ENCODE measurements at places on chromosomes 12 and 14. TPM values are rescaled to one million over a fixed set of nuclear protein-coding genes. Genes with fewer than 3 reads are reported as not detected.

The KRT74 gene
- total RNA-seq: not detected

The CLEC2A gene
- not detected for total RNA-seq

GRCh38 chr14:20331053-20331613 is 1.9 kb downstream of the CCNB1IP1 start:
- no peak for DNase-seq

GRCh38 chr12:124319368-124320050 is 24.6 kb downstream of the RFLNA start:
- no peak for DNase-seq

DNA sequence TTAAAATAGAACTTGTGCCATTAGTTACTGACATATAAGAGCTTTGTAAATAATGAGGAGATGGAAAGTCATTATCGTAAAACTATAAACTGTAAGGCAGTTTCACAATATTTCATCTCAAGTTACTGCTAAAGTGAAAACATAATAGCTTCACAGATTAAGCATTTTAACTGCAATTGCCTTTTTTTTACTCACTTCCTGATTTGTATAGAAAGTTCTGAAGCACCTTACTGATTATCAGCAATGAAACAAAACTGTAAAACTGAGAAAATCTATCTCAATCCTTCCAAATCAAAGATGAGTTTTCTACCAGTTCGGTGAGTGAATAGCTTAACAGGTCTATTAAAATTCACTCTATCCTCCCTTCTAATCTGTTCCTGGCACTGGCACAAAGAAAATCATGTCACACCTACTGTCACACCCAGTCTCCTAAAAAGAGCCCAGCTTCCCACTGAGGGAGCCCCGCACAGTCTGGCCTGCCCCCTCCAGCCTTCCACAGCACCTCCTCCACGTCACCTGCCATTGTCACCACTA is 161.4 kb upstream of the ABCD2 start:
- no peak for DNase-seq

- DNase-seq: no peak
Observed at GRCh38 chr12:53461059-53461458, 9.2 kb downstream of the PCBP2 start.

DNA sequence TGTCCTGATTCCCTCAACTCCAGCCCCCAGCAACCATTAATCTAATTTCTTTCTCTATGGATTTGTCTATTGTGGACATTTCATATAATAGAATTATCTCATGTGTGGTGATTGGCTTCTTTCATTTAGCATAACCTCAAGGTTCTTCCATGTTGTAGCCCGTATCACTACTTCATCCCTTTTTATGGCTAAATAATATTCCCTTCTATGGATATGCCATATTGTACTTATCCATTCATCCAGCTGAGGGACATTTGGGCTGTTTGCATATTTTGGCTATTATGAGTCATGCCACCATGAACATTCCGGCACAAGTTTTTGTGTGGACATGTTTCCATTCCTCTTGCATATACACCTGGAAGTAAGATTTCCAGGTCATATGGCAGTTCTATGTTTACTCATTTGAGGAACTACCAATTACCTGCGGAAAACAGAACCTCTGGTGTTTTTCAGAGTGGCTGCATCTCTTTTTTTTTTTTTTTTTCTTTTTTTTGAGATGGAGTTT is 108.7 kb upstream of the MAP1LC3B2 start:
- peak; percentile 93 for DNase-seq

DNA sequence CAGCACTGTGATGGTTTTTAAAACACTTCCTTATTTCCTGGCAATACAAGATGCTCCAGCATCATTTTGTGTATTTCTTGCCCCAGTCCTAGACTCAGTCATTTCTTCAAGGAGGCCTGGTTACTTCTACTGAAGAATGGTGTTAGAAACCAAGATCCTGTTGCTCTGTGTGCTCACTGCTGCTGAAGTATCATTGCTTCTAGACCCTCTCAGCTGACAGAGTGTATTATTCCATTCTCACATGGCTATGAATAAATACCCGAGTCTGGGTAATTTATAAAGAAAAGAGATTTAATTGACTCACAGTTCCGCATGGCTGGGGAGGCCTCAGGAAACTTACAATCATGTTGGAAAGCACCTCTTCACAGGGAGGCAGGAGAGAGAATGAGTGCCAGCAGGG is 14.9 kb upstream of the SERPINA6 start:
- no peak for DNase-seq

All from foreskin keratinocyte (primary cell).